ENCODE measurements at places on chromosomes 7 and 10. TPM values are rescaled to one million over a fixed set of nuclear protein-coding genes. Genes with fewer than 3 reads are reported as not detected.
A peak's percentile ranks its signal among the peaks of the same experiment; 100 is the strongest.

DNA sequence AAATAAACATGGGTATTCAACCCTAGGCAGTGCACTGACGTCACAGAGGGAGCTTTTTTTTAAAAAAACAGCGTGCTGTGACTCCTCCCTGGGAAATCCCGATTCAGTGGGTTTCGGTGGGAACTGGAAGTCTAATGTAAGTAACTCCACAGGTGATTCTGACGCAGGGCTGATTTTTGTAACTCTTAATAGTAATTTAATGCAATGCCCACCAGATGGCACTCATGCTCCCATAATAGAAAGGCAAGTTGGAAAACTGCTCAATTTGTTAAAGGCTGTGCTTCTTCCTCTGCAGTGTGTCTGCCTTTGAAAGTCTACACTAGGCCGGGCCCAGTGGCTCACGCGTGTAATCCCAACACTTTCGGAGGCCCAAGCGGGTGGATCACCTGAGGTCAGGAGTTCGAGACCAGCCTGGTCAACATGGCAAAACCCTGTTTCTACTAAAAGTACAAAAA, 10.9 kb upstream of the RSU1 start:
- DNase-seq = peak; percentile 71

- DNase-seq = peak; percentile 72
Measured at GRCh38 chr7:54788664-54789063, 29.7 kb upstream of the SEC61G start.

GRCh38 chr10:73647211-73647874, 6.1 kb upstream of the MYOZ1 start:
- peak; percentile 83 for DNase-seq

HOXA6 gene
- 1.6 TPM for polyA plus RNA-seq

GRCh38 chr7:100894860-100895700, 608 bp downstream of the ACHE start:
- DNase-seq = peak; percentile 76

DNA sequence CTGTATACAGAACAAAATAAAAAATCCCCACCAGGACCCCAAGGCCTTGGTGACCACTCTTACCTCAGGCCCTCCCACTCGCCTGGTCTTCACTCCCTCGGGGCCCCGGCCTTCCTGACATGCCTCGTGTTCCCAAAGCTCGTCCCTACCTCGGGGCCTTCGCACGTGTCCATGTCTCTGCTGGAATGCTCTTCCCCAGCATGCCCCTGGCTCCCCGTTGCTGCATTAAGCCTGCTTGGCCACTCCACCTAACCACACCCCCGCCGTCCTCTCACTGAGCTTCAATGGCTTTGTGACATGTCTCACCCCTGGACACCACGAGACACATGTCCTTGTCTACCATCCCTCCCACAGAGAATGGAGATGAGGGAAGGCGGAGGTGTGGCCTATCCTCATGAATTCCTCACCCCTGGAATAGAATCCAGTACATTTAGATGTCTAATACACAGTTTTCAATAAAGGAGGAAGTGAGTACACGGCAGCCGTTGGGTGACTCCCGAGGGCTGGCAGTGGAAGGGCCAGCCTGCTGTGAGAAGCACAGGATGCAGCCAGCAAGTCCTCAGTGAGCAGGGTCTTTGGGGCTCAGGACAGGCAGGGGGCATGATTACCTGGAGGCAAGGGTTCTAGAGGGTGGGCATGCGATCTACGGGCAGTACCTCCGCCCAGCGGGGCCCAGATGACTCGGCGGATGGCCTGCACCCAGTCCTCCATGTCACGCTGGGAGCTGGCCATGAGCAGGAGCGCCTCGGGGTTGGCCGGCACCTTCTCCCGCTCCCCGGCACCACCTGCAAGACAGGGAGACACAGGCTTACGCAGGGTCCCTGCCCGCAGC, 125.7 kb downstream of the ARHGAP22 start:
- peak; percentile 49 for DNase-seq

DNA sequence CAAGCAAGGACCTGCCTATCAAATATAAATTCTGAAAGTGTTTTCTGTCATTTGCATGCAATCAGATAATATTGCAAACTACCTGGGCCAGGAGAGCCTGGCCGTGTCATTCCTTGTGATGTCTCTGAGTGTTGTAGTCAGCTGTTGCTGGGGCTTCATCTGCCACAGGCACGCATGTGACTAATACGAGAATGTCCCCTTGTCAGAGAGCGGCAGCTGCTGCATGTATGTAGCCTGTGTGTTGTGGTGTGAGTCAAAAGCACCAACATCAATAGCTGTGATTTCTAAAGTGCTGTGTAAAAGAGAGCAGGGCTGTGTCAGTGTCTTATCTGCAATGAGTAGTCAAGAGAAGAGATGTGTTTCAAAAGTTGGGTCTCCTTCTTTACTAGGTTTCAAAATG, 155.4 kb downstream of the POU6F2 start:
- DNase-seq = no peak

- peak; percentile 56 for DNase-seq
Measured at GRCh38 chr10:119221201-119221600, 13.8 kb downstream of the GRK5 start.

PTN gene
- polyA plus RNA-seq = 5.4 TPM

SPDYE2 gene
- polyA plus RNA-seq = not detected

DNA sequence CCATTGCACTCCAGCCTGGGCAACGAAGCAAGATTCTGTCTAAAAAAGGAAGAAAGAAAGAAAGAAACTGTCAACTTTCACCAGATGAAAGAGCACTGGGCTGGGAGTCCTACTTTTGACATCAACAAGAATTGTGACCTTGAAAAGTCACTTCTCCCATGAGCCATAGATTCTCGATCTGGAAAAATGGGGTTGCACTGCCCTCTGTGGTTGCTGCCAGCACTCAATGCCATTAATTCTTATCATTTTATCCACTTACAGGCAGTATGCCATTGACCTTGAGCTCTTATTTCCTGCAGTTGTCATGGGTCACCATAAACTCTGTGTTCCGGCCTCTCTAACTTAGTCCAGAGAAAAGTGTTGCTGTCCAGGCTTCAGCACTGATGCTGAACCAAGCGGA, 137.2 kb downstream of the NOC3L start:
- DNase-seq = no peak

DNA sequence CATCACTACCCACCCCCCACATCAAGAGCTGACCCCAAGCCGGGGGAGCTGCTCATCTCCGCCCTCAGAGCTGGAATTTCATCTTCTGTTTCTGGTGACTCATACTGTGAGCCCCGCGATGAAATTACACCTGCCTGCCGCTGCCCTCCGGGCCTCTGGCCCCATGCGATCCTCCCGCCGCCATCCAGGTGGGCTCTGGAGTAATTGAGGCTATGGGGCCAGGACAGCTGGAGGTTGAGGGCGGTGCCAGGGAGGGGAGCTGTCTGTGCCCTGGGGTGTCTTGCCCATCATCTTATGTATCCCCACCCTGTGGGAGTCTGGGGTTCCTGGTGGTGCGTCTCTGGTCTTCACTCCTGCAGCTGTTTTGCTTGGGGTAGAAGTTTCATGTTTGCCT, 9.0 kb downstream of the GTF2IRD1 start:
- DNase-seq = no peak

LRIT1 gene
- polyA plus RNA-seq = not detected

DNA sequence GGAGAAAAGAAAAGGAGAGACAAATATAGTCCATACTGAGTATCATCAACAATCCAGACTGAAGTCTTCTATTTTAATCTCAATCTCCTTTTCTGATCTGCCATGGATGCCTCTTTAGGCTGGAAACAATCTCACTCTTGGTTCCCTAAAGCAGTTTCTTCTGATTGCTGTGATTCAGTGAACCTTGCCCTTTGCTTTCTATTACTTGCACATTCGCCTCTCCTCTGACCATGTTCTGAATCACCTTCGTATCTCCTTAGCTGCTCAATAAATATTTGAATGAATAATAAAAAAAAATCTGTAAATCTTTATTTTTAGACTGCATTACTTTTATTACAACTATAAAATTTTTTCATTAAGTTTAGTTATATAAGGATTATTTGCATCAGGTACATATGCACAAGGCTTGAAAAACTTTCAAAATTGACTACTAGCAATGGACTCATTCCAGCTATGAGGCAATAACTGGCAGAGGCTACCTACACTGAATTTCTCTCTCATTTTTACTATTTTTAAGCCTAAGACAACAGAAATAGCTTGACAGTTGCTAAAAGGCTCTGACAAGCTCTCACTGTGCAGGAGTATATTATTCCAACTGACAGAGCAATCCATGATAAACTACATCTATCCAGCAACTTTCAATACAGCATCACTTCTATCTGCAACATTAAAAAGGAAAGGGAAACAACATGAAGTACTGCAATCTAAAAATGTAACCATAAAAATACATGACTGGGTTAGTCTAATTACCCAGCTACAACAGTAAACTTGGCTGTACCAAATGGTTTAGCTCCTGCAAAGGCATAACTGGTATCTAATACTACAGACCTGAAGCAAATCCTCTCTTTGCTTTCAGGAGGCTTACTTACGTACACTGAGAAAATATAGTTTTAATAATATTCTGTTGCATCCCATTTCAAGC, 25.6 kb downstream of the TM9SF3 start:
- no peak for DNase-seq

DNA sequence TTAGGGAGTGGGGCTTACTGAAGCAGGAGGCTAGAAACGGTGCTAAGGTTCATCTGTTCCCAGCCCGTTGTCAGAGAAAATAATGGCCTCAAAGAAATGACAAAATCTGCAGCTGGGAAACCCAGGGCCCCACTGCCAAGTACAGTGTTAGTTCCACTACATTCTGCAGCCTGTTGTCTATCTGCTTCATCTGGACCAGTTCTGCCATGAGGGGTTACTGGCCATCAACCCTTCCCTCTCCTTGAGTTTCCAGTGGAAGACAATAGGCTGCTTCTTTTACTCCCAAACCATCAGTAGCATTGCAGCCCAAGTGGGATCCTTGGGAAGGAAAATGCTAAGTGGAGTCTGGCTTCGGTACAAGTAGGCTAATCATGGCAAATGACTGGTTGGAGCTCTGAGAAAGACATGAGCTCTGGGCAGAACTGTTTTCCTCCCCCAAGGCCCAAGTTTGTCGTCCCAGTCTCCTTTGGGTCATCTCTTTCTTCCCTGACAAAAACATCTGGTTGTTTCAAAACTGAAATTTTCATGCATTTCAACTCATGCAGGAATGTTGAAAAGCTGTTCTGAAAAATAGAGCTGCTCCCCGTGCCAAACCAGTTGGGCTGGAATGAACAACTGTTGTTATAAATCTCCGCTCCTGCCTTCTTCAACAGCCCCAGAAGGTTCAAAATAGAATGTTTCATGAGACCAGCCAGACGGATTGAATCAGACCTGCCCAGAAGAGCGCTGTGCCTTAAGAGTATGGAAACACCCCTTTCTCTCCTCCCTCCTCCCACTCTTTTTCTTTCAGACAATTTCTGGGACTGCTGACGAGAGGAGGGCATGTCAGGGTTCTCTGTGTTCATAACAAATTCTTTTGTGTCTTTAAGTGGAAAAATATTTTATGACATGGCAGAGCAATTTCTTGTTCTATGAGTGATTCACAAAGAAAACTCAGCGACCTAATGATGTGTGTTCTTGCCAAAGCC, 116.6 kb downstream of the RAB18 start:
- DNase-seq = peak; percentile 69

- no peak for DNase-seq
Measured at GRCh38 chr7:2360796-2361195, 6.2 kb downstream of the EIF3B start.

DNA sequence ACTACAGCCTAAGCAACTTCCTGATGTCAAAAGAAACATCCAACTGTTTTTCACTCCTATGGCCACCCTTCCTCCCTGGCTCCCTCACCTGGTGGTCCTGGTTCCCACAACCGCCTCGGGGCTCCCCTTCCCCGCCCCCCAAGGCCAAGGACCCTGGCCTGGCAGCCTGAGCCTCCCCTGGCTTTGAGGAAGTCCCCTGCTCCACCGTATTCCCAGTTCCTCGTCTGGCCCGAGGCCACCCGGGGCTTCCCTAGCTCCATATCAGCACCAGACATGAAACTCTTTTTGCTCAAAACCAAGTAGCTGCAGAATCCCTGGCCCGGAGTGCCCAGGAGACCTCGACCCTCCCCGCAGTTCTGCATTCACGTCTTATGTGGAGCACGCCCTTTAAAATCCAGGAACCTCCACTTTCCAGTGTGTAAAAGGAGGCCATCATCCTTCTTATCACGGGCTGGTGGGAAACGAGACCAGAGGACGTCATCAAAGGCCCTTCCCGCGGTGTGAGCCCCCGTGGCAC, 82.9 kb downstream of the PRKAG2 start:
- no peak for DNase-seq

LRMDA gene
- polyA plus RNA-seq = 9.0 TPM

GRCh38 chr10:102814873-102815661, 22.1 kb downstream of the CYP17A1 start:
- peak; percentile 93 for DNase-seq

SVOPL gene
- polyA plus RNA-seq = not detected

GRCh38 chr7:44387389-44387788, 62.0 kb upstream of the CAMK2B start:
- no peak for DNase-seq

GRCh38 chr10:15361131-15361530, 10.0 kb downstream of the FAM171A1 start:
- no peak for DNase-seq

MYOF gene
- polyA plus RNA-seq = 18.5 TPM

OR9A2 gene
- not detected for polyA plus RNA-seq

ZNF485 gene
- 1.8 TPM for polyA plus RNA-seq

DNA sequence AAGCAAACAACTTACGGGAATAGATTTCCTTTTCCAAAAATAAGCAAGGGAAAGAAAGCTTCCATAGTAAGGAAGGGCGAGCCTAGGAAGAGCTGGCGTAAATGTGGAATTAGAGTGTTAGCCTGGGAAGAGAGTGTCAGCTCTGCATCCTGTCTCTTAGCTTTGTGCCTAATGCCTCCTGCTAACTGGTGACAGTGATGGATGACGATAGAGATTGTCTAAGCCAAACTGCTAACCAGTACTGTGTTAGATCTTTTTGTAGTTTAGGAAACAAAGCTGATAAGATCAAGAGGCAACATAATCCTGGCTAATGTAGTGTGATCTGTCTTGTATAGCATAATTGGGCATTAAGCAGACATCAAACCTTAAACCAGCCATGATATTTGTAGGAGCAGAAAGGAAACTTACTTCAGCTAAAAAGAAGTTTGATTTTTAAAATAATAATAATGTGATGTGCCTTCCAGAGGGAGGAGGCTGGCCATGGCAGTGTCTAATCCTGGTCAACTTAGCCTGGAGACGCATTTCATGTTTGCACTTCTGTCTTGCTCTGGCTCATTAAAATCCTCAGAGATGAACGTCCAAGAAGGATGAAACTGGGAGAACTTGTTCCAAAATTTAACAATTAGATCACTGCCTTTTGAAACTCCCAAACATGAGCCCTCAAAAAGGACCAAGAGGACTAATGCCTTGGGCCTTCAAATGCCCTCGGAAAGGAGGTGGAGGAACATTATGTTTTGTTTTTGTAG, 85.1 kb downstream of the FAM204A start:
- no peak for DNase-seq

DNA sequence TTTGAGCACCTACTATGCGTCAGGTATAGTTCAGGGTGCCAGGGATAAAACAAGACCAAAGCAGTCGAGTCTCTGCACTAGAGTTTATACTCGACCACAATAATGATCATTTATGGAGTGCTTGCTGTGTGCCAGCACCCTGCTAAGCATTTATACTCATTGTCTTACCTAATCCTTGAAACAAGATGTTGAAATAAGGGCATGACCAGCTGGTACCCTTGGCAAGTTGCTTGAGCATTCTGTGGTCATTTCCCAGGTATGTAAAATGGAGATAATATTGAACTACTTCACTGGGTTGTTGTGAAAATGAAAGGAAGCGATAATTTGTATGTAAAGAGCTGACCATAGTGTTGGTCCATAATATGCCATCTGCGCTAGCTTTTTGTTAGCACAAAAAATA, 185.4 kb downstream of the CYP26A1 start:
- no peak for DNase-seq

GBX1 gene
- not detected for polyA plus RNA-seq

NUDT13 gene
- 1.9 TPM for polyA plus RNA-seq

C7orf57 gene
- polyA plus RNA-seq = not detected

ITIH5 gene
- polyA plus RNA-seq = 1.6 TPM

GRCh38 chr7:50413561-50413960, 36.6 kb downstream of the FIGNL1 start:
- no peak for DNase-seq
